ENCODE measurements at places on chromosomes 7 and 10.

- DNase-seq, result no peak
Observed at GRCh38 chr7:82722946-82723345, 279.4 kb upstream of the CACNA2D1 start.

GRCh38 chr10:22158426-22158825 lies 59.4 kb downstream of the EBLN1 start:
- DNase-seq, result no peak

GRCh38 chr10:129958629-129959543 lies 5.2 kb downstream of the EBF3 start:
- DNase-seq, result no peak

DNA sequence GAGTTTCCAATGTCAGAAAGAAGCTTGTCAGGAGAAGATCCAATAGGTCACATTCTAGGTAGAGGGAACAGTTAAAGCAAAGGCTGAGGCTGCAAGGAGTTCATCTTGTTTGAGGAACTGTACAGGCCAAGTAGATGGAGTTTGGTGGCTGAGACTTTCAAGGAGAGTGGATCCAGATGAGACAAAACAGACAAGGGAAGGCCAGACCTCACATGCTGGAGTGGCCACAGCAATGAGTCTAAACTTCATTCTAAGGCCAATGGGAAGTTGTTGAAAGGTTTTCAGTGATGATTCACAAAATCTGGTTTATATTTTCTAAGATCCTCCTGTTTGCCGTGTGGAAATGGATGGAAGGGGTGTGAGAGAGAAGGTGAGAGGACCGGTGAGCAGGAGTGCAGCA lies 40.0 kb downstream of the EPDR1 start:
- no peak for DNase-seq

GRCh38 chr7:12357508-12357907 lies 46.2 kb downstream of the VWDE start:
- no peak for DNase-seq

- DNase-seq, result peak; percentile 17
Observed at GRCh38 chr10:62305813-62306212, 37.2 kb upstream of the RTKN2 start.

DNA sequence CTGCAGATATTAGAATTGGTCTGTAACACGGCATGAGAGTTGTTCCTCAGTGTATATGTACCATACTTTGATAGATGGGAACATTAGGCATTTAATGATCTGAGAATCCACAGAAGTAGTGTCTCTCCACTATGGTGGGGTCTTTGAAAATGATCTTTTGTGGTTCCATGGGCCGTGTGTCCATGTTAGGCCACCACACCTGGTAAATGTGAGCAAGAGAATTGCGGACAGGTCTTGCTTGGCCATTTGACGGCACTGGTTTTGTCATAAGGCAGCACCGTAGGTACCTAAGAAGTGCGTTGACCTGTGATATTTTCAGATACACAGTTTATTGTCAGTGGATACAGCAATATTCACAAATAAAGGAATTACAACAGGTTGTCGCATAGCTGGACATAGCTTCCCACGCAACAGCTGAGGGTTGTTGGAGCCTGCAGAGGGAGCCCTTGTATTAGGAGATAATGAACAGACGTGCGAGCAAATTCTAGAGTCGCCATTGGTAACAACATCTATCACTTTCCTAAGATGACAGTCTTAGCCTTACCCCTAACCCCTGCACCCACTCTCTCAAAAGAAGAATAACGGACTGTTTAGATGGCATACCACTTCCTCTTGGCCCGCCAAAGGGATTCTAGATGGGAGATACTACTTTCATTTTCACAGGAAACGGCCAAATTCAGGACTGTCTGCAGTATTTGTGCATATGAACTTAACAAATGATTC lies 111.4 kb downstream of the COL28A1 start:
- peak; percentile 67 for DNase-seq

DNA sequence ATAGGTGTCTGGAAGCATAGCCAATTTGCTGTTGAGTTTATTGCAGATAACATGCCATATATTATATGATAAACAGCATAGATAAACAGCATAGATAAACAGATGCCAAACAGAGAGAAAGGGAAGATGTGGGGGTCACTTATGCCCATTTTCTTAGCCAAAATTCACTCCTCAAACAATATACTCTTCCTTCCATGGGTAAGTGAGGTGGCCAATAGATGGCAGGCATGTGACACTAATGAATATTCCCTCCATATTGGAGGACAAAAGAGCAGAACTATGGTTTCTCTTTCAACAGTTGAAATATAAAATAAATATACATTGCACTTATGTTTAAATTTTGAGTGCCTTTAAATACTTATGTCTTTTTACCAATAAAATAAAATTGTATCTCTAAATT lies 1212.8 kb downstream of the REEP3 start:
- peak; percentile 14 for DNase-seq

DNA sequence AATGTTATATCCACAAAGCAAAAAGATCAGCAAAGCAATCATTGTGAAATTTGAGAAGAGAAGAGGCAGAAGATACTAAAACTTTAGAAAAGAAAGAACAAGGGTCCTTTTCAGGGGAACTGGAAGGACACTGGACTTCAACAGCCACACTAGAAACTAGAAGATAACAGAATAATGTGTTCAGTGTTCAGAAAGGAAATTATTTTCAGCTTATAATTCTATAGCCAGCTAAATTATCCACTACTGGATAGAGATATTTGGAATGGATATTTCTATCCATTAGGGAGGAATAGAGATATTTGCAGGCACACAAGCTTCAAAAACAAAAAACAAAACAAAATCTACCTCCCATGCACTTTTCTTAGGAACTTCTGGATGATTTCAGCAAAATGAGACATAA lies 12.8 kb downstream of the ANXA11 start:
- no peak for DNase-seq

- no peak for DNase-seq
Observed at GRCh38 chr7:74181821-74182220, 7.7 kb downstream of the EIF4H start.

DNA sequence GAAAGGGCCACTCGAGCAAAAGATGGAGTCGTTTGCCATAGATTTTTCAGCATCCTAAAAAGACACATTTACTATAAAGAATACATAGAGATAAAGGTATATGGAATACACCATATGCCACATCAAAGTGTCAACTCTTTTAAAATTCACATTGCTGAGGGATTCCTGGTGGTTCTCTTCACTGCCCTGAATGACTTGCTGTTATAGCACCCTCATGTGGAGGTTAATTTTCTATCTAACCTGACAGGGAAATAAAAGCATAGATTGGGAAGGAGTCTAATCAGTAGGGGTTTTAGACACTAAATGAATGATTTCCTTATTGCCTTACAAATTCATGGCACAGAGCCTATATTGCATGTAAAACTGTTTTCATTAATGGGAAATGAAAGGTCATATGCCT lies 25.9 kb downstream of the DNAH11 start:
- DNase-seq, result no peak

DNA sequence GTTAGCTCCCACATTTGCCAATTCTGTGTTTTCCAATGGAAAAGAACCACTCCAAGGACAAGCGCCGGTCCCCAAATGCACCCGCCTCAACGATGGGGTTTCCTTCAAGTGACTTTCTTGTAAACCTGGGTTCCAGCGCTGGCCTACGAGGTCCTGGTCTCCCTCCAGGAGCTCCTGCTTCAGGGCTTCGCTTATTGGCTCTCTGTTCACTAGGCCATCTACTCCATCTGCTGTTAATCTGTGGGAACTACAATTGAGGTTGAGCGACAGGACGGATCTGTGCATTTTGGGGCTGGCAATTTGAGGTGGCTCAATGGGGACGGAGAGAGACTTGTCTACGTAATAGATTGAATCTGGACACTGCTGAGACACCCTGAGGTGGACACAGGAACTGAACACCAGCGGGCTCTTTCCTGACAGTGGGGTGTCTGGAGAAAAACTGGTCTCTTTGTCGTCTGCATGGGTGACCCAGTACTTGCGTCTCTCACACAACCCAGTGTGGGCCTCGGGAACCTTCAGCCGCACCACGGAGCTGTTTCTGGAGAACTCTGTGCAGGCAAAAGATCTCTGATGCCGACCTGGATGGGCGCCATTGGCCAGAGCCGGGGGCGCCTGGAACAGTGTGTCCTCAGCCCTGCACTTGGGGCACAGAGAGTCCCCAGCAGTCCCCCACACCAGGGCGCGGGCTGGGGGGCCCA lies 115.9 kb upstream of the ADAM12 start:
- peak; percentile 49 for DNase-seq

GRCh38 chr7:132546366-132547127 lies 29.7 kb downstream of the PLXNA4 start:
- DNase-seq, result no peak

DNA sequence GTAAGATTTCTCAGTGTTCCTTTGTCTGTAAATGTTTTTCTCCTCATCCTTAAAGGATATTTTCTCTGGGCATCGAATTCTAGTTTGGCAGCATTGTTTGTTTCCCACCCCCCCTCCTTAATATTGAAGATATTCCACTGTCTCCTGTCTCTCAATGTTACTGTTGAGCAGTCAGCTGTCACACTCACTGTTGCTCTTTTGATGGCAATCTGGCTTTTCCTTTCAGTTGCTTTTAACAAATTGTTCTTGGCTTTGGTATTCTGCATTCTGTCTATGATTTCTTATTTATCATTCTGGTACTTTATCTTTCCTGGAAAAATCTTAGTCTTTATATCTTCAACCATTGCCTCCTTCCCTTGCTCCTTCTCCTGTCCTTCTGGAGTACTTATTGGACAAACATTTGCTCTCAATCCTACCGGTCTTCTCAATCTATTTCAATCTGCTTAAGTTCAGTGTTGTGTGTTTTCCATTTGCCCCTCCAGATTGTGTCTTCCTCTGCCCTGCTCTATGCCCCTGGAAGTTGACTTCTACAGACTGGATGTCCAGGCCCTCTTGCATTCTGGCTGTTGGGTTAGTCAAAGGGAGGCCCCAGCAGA lies 9.3 kb upstream of the GTPBP4 start:
- no peak for DNase-seq
